HCT116 (cell line): ENCODE measurements at places on chromosomes 4 and X.

- no peak overlapping the region for H3K27ac ChIP-seq
- no peak overlapping the region for H3K4me3 ChIP-seq
- H3K36me3 ChIP-seq, result no peaks in the 10 kb centered on the region
Observed at GRCh38 chrX:110646386-110646785, 149.2 kb downstream of the CHRDL1 start.

DNA sequence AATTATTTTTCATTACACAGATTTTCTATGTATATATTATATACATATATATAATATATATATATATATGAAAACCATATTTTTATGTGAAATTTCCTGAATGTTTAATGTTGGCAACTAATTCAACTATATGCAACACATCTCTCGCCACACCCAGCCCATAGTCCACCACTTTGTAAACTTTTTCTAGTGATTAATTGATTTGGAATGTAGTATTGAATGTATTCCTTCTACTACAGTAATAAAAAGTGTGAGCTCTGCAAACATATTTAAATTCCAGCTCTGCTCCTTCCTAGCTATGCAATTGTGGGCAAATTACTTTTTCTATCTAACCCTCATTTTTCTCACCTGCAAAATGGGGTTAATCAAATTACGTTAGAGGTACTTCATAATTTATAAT lies 187.8 kb downstream of the TEX11 start:
- no peaks in the 10 kb centered on the region for H3K36me3 ChIP-seq
- DNase-seq, result no peak
- H3K4me1 ChIP-seq, result no peaks in the 10 kb centered on the region
- H3K27ac ChIP-seq, result no peak overlapping the region
- no peaks in the 10 kb centered on the region for H3K27me3 ChIP-seq

GRCh38 chrX:140500441-140500840 lies 4.4 kb downstream of the SOX3 start:
- no peak overlapping the region for H3K4me3 ChIP-seq
- no peaks in the 10 kb centered on the region for H3K36me3 ChIP-seq
- no peak overlapping the region for H3K27ac ChIP-seq

- H3K4me1 ChIP-seq, result no peaks in the 10 kb centered on the region
- no peaks in the 10 kb centered on the region for H3K27me3 ChIP-seq
- no peaks in the 10 kb centered on the region for H3K36me3 ChIP-seq
- H3K4me3 ChIP-seq, result no peak overlapping the region
Observed at GRCh38 chrX:108671526-108671925, 64.8 kb downstream of the IRS4 start.
